ENCODE measurements at places on chromosomes 5 and 9.
A peak's percentile ranks its signal among the peaks of the same experiment; 100 is the strongest.

- DNase-seq = no peak
These were observed 55.9 kb downstream of the PCSK1 start for GRCh38 chr5:96377167-96377566.

DNA sequence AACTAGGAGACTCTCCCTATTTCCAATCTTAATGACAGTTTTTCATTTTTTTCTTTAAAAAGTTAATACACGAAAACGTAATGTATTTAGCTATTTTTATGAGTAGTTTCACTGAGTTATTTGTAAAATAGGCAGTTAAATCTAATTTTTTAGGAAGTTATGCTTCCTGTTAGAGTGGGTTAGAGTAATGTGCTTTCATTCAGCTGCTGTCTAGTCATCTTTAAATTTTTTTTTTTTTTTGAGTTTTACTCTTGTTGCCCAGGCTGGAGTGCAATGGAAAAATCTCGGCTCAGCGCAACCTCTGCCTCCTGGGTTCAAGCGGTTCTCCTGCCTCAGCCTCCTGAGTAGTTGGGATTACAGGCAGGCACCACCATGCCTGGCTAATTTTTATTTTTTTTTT, 34.0 kb downstream of the CDC42SE2 start:
- DNase-seq = no peak

DNA sequence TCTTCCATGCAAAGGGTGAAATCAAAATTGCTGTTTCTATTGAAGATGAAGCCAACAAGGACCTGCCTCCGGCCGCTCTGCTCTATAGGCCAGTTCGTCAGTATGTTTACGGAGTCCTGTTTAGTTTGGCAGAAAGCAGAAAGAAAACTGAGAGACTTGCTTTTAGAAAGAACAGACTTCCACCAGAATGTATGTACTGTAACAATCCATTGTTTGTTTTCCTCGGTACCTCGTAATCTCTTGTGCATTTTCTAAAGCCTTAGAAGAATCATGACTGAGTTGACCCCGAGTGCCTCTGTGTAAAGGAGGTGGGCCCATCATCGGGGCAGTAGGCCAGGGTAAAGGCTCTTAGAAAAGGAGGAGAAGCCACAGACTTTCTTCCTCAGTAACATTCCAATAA, 44.2 kb upstream of the PHF2 start:
- no peak for DNase-seq

DNA sequence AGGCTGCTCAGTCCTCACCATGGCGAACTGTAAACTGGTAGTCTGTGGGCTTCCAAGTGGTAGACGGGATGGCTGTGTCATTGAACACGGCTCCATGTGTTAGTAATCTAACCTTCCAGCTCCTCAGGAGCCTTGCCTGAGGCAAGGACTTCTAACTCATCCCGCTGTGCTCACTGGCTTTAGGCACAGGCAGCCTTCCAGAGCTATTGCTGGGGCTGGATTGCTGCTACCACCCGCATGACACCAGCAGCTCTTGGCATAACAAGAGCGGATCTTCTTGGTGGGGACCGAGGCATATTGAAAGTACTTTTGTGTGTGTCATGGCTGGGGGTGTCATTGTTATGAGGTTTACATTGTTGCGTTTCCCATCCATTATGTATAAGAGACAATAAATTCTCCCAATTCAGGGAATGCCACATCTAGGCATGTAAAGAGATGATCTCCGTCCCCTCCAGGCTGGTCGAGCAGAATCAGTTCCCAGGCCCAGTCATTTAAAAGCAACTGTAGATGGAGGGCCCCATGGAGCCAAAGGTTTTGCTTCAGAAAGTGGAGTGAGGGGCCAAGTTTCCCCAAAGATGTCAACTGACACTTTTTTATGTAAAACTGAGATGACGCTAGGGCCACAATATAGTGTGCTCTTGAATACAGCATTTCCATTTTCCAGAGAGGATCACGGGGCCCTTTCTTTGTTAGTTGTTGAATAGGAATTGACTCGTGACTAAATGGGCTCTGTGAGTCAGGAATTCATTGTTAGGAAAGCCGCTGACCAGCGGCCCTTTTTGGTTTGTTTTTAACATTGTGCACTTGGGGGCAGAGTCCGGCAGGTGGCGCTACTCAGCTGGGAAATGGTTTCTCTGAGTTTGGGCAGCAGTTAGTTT, 759.5 kb downstream of the TAF11L14 start:
- DNase-seq = peak; percentile 56

DNA sequence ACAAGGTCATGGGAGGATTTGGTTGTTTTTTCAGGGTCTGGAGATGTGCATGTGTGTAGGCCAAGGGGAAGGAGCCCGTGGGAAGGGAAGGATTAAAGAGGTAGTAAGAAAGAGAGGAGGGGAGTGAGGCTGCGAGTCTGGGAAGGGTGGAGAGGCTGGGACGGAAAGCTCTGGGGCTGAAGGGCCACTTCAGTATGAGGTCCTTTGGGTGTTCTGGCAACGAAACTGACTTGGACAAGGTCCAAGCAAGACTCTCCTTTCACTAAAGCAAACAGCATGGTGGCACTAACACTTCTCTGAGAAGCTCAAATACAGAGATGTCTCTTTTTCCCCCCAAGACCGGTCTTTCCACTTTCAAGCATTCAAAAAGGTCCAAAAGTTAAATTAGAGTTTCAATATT, 394.5 kb downstream of the ARHGEF28 start:
- no peak for DNase-seq

DNA sequence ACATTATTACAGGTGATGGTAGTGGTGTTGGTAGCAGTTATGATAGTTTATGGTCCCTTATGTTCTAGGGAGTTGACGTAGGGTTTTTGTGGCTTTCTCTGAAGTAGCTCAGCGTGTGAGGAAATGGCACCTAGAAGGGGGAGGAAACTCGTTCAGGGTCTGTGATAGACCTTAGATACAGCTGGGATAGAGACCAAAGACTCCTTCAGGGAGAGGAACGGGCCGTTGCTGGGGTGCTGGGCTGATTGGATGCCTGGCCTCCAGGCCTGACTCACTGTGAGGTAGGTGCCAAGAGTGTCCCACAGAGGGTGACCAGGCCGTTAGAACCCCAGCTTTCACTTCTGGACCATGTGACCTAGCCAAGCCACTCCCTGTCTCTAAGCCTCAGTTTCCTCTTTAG, 96.6 kb downstream of the DAB2IP start:
- DNase-seq = no peak

DNA sequence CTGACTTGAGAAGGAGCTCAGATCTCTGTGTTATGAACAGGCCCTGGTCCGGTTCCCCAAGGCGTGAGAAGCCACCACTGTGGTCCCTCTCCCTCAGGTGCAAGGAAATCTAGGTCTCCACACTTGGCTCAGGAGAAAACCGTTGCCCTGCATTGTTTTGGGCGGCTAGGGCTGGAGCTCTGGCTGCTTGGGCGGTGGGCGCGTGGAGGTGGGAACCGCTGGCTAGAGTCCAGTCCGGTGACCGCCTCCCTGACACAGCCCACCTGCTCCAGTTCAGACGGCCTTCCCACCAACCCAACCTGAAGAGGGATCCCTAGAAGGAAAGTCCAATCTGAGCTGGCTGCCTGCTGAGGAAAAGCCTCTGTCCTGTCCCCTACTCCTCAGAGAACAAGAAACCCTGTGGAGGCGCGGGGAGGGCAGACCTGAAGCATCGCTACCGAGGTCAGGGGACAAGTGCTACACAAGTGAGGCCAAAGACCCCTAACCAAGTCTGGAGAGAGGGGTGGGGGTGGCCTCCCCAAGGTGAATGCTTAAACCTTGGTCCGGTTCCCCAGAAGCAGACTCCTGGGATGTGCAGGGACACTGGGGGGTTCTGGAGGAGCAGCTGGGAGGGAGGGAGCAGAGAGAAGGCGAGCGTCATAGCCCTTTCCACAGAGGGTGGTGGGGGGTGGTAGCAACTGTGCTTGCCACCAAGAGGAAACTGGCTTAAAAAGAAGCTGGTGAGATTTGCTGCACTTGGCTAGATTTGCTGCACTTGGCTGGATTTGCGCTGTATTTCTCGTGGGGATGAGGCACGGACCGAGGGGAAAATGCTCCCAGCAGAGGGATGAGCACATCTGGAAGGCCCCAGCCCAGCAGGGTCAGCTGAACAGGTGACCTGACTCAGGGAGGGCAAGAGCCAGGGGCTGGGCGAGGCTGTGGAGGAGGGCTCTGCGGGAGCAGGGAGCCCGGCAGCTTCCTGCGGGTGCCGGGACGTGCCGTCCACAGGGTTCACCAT, 65.2 kb downstream of the RAPGEF1 start:
- DNase-seq = no peak

GRCh38 chr5:69202497-69202896, 13.1 kb downstream of the CENPH start:
- no peak for DNase-seq

GRCh38 chr5:128304791-128305190, 221.2 kb downstream of the SLC12A2 start:
- no peak for DNase-seq

DNA sequence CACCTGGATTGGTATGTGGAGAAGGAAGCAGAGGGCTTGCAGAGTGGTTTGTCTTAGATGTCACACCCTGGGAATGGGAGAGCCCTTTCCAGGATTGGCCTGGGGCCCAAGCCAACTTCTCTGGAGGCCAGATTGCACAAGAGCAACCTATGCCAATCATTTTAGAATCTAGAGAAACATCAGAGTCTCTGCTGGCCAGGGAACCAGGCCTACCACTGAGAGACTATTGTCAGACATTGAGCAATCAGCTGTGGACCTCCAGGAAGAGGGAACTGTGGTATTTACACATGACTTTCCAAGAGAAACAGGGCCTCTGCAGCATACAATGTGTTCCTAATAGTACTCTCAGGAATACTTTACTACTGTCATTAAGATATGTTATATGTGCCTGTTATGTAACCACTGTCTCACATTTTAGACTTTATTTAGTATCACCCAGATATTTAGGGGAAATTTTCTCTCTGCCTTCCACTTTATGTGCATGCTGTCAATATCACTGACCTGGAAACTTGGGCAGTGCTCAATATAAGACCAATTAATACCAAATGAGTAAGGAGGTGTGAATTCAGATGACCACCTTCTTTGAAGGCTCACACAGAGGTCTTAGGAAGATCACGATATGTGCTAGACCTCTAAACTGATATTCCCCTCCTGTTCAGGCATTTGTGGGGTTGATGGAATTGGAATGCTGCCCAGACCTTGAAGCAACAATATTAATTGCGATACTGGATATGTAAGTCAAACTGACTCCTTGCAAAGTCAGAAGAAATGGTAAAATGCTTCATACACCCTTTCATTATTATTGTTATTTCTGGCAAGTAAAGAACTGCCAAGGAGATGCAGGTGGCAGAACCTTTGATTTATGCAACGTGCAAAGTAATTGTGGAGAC, 20.5 kb upstream of the CCL28 start:
- DNase-seq = no peak
